Thymus (tissue), 14 donors: ENCODE measurements at places on chromosomes 6 and 20. TPM values are rescaled to one million over a fixed set of nuclear protein-coding genes. Genes with fewer than 3 reads are reported as not detected.

Gene ENPP5
- 21.2 TPM for polyA plus RNA-seq

Gene BEND6
- 0.98 TPM for polyA plus RNA-seq

Gene RNF182
- 1.4 TPM for polyA plus RNA-seq

Gene ENPP1
- 10.4 TPM for polyA plus RNA-seq

Gene FERMT1
- polyA plus RNA-seq: 5.8 TPM

Gene MAPK13
- 30.1 TPM for polyA plus RNA-seq

Gene DLK2
- polyA plus RNA-seq: 10.0 TPM

Gene RFX6
- 0.05 TPM for polyA plus RNA-seq

Gene GLP1R
- 0.07 TPM for polyA plus RNA-seq

Gene ARFGEF3
- 0.21 TPM for polyA plus RNA-seq

Gene EYA4
- polyA plus RNA-seq: 9.5 TPM

Gene THBS2
- polyA plus RNA-seq: 2.6 TPM

Gene SPTLC3
- polyA plus RNA-seq: 3.8 TPM

Gene DAAM2
- 4.2 TPM for polyA plus RNA-seq

Gene LAMA2
- polyA plus RNA-seq: 2.4 TPM

Gene MAP7
- polyA plus RNA-seq: 7.8 TPM

Gene DZANK1
- 3.3 TPM for polyA plus RNA-seq

Gene ADGRB3
- 0.09 TPM for polyA plus RNA-seq

Gene WDR27
- 42.0 TPM for polyA plus RNA-seq

Gene ZNF311
- 0.80 TPM for polyA plus RNA-seq

Gene RING1
- 62.6 TPM for polyA plus RNA-seq

Gene EYS
- polyA plus RNA-seq: 0.05 TPM

Gene TGM3
- polyA plus RNA-seq: 0.66 TPM

Gene GDAP1L1
- polyA plus RNA-seq: 0.09 TPM

Gene SLC17A4
- polyA plus RNA-seq: 0.02 TPM

Gene ESR1
- polyA plus RNA-seq: 1.2 TPM

Gene CALHM6
- polyA plus RNA-seq: 45.3 TPM

Gene ADGB
- polyA plus RNA-seq: 0.18 TPM

Gene BPIFB1
- polyA plus RNA-seq: 0.55 TPM

Gene CDSN
- polyA plus RNA-seq: 6.2 TPM

Gene BRD2
- 119 TPM for polyA plus RNA-seq

Gene BMP2
- polyA plus RNA-seq: 0.78 TPM

Gene POPDC3
- 0.41 TPM for polyA plus RNA-seq

Gene PTGIS
- 3.3 TPM for polyA plus RNA-seq

Gene IL17A
- 0.21 TPM for polyA plus RNA-seq

Gene PRR3
- polyA plus RNA-seq: 16.7 TPM

Gene GPR6
- polyA plus RNA-seq: 0.05 TPM

Gene APOM
- 9.1 TPM for polyA plus RNA-seq

Gene CYP21A2
- 15.7 TPM for polyA plus RNA-seq

Gene SIRPA
- polyA plus RNA-seq: 11.9 TPM

Gene PSORS1C2
- polyA plus RNA-seq: 16.4 TPM

Gene EPHA7
- 0.39 TPM for polyA plus RNA-seq

Gene HECA
- polyA plus RNA-seq: 36.0 TPM

Gene GMNN
- 21.6 TPM for polyA plus RNA-seq

Gene SPEF1
- 0.16 TPM for polyA plus RNA-seq

Gene PDRG1
- polyA plus RNA-seq: 16.4 TPM

Gene WFDC8
- not detected for polyA plus RNA-seq

Gene CCN5
- 3.5 TPM for polyA plus RNA-seq
